ENCODE measurements at places on chromosomes 16 and 17. TPM values are rescaled to one million over a fixed set of nuclear protein-coding genes. Genes with fewer than 3 reads are reported as not detected.

DNA sequence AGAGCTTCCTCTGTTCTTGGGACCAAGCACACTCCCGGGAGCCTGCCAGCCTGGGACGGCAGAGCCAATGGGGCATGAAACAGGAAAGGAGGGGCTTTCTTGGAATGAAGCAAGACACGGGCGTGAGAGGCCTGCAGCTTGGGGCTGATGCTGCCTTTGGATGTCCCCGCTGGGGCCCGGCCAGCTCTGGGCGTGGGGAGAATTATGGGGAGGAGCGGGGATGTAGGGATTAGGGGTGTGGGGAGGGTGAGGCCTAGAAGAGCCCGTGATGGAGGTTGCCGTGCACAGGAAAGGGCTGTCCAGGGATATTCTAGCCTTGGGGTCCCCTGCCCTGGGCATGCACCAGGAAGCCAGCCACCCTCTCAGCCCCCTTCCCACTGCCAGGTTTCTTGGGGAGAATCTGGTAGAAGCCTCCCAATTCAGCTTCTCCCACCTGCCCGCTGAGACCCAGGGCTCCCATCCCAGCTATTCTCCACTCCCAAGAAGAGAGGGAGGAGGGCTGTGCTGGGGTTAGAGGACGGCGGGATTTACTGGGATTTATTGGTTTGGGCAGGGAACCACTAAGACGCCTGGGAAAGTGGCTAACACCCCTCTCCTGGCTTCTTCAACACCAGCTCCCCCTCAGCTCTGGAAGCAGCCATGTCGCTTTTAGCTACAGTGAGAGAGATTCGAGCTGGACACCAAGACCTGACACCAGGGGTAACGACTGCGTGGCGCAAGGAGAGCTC is 20.0 kb upstream of the NXPH3 start:
- no peak overlapping the region for H3K27ac ChIP-seq
- DNase-seq: no peak
- no peaks in the 10 kb centered on the region for H3K27me3 ChIP-seq
- peaks cover 6% of the 10 kb centered on the region for H3K4me1 ChIP-seq

NPIPA2 gene
- 0.86 TPM for total RNA-seq

DNA sequence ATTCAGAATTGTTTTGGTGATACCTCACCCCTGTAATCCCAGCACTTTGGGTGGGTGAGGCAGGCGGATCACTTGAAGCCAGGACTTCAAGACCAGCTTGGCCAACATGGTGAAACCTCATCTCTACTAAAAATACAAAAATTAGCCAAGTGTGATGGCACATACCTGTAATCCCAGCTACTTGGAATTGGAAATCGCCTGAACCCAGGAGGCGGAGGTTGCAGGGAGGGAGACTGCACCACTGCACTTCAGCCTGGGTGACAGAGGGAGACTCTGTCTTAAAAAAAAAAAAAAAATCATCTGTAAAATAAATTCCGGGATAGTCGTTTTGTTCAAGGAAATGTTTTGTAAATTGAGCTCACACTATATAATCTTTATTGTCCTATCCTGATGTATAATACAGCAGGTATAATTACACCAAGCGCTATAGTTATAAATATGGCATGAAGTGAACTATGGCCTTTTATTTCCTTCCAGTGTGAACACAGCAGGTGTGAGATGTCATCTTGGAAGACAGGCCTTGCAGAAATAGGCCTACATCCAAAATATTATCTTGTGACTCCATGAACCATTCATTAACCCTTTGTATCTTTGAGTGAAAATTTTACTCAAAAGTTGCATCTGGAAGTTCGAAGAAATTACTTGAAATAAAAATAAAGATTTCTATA is 25.4 kb downstream of the PLA2G10 start:
- DNase-seq: no peak
- H3K4me1 ChIP-seq: no peaks in the 10 kb centered on the region
- H3K36me3 ChIP-seq: peaks cover 46% of the 10 kb centered on the region
- H3K27me3 ChIP-seq: no peaks in the 10 kb centered on the region
- no peak overlapping the region for H3K27ac ChIP-seq

SHISA9 gene
- not detected for total RNA-seq

GRCh38 chr17:48767263-48767774 is 38.8 kb upstream of the HOXB13 start:
- H3K36me3 ChIP-seq: no peaks in the 10 kb centered on the region
- H3K4me1 ChIP-seq: no peaks in the 10 kb centered on the region
- peaks cover 31% of the 10 kb centered on the region for H3K27me3 ChIP-seq
- no peak for DNase-seq
- no peak overlapping the region for H3K4me3 ChIP-seq

CLDN6 gene
- total RNA-seq: not detected

- no peaks in the 10 kb centered on the region for H3K27me3 ChIP-seq
- peak; percentile 32 for DNase-seq
- H3K27ac ChIP-seq: no peak overlapping the region
These were observed 5.7 kb upstream of the SPNS2 start for GRCh38 chr17:4492721-4493561.

Data from CD4-positive, CD25-positive, alpha-beta regulatory T cell (primary cell).